ENCODE measurements at places on chromosomes 2 and 18. TPM values are rescaled to one million over a fixed set of nuclear protein-coding genes. Genes with fewer than 3 reads are reported as not detected.

PHOSPHO2 gene
- 3.1 TPM for total RNA-seq

REL gene
- total RNA-seq, result 5.6 TPM

FHL2 gene
- 649 TPM for total RNA-seq

INHBB gene
- total RNA-seq, result 2.0 TPM

REEP1 gene
- 24.0 TPM for total RNA-seq

HS1BP3 gene
- total RNA-seq, result 23.7 TPM

CD8A gene
- total RNA-seq, result 0.24 TPM

LOXL3 gene
- total RNA-seq, result 3.0 TPM

PIGN gene
- total RNA-seq, result 19.2 TPM

REG1B gene
- not detected for total RNA-seq

DNA sequence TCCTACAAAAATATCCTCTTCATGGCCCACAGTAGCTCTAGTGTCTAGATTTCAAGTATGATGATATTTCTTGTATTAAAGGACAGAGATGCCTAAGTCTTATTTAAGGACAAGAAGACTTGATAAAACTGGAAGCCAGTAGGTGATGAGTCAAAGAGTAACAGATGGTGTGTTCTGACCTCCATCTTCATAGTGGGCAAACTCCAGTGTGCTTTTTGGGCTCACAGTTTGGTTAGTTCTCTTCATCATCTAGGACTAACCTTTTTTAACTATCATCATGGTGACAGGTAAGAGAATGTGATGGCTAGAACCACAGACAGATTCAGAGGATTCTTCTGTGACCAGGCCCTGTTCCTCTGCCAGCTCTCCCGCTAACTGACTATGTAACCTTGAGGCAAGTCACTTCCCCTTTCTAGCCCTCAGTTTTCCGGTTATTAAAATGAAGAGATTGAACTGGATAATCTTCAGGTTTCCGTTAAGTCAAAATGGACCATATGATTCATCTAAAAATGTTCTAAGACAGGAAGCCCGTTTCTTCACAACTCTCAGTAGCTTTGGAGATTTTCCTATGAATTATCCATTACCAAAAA, 140.3 kb upstream of the RASGRP3 start:
- H3K27me3 ChIP-seq, result no peaks in the 10 kb centered on the region
- DNase-seq, result no peak
- no peak overlapping the region for H3K4me3 ChIP-seq
- H3K4me1 ChIP-seq, result peaks cover 13% of the 10 kb centered on the region
- H3K27ac ChIP-seq, result no peak overlapping the region
- H3K36me3 ChIP-seq, result no peaks in the 10 kb centered on the region

- H3K4me1 ChIP-seq, result no peaks in the 10 kb centered on the region
- H3K27me3 ChIP-seq, result no peaks in the 10 kb centered on the region
- H3K4me3 ChIP-seq, result no peak overlapping the region
Observed at GRCh38 chr2:228827056-228827700, 443.9 kb downstream of the PID1 start.

GRCh38 chr18:79524181-79525078, 128.7 kb downstream of the NFATC1 start:
- peak overlapping the region; percentile 23 for H3K4me3 ChIP-seq
- H3K27me3 ChIP-seq, result no peaks in the 10 kb centered on the region
- H3K4me1 ChIP-seq, result peaks cover 40% of the 10 kb centered on the region

DNA sequence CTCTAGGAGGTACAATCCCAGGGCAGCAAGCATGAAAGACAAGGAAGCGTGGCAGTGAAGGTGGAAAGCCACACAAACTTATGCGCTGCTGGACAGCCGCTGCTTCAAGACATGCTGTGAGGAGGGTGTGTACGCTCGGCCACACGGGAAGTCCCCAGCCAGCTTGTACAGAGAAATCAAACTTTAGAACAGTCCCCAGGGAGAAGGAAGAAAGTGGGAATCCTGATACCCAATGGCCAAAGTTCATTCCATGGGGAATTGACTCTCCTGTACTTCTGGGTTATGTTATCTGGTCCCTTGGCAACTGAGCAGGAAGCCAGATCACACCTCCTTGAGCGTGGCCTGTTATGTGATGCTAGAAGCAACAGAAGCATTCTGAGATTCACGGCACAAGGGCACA, 86.1 kb upstream of the BOD1L2 start:
- peaks cover 8% of the 10 kb centered on the region for H3K27me3 ChIP-seq
- H3K4me1 ChIP-seq, result no peaks in the 10 kb centered on the region
- DNase-seq, result no peak
- no peak overlapping the region for H3K4me3 ChIP-seq

GRCh38 chr2:116718451-116718850, 1096.0 kb upstream of the DDX18 start:
- no peak overlapping the region for H3K4me3 ChIP-seq
- DNase-seq, result no peak
- H3K27me3 ChIP-seq, result no peaks in the 10 kb centered on the region
- H3K36me3 ChIP-seq, result no peaks in the 10 kb centered on the region
- H3K4me1 ChIP-seq, result no peaks in the 10 kb centered on the region

GRCh38 chr2:191501561-191502168, 176.3 kb upstream of the NABP1 start:
- no peak for DNase-seq
- no peaks in the 10 kb centered on the region for H3K27me3 ChIP-seq
- H3K4me3 ChIP-seq, result no peak overlapping the region
- H3K27ac ChIP-seq, result peak overlapping the region; percentile 69
- H3K4me1 ChIP-seq, result no peaks in the 10 kb centered on the region
- no peaks in the 10 kb centered on the region for H3K36me3 ChIP-seq

DNA sequence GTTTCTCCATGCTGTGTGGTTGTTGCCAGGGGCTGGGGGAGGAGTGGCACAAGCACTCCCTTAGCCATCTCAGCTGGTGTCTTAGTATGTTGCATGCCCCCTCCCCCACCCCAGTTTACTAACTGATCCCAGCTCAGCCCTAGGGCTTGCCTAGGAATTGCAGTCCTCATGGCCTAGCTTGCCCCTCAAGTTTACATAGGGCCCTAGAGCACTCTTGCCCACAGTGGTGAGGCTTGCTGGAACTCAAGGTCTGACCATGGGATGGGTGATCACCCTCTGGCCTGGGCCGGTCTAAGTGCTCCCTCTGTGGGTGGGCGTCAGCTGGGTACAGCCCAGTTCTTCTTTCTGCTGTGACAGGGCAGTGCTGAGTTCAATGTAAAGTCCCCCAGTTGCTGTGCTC, 156.1 kb upstream of the PIEZO2 start:
- no peaks in the 10 kb centered on the region for H3K36me3 ChIP-seq
- no peak for DNase-seq
- H3K4me3 ChIP-seq, result no peak overlapping the region

GRCh38 chr2:105744909-105745853, at the start of gene NCK2:
Gene NCK2 (plus strand): TSS chr2:105744912. CDS start chr2:105855064, 110,152 bp downstream.
- DNase-seq, result peak; percentile 38
- H3K27me3 ChIP-seq, result no peaks in the 10 kb centered on the region
- peak within 1 kb of the TSS; percentile 73 for H3K4me3 ChIP-seq
- H3K36me3 ChIP-seq, result no peaks in the 10 kb centered on the region

DNA sequence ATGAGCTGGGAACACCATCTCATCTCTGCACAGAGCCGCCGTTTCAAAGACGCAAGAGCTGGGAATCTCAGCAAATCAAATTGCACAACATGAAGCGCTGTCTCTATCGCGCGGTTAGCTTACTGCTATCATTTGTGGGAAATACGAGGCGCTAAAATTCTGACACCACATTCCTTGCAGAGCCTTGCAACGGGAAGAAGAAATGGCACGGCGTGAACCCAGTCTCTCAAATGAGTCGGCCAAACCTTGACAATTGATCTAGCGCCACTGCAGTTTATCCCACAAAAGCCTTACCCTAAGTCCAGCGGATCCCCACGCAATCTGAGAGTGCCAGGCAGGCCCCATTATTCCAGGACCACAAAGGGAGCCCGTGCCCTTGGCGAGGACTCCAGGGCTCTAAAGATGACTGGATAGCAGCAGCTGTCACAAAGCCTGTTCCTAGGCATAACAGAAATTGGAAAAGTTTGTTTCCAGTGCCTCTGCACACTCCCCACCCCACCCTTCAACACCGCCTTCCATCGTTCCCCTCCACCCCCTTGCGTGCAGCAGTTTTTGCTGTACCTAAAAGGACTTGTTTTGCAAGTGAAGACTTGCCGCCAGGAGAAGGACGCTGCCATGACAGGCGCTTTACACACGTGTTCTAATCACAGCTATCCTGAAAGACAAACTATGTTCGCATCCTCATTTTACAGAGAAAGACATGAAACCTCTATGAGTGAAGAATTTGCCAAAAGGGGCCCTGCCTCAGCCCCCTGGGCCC, 252.4 kb downstream of the EIPR1 start:
- H3K36me3 ChIP-seq, result no peaks in the 10 kb centered on the region
- no peaks in the 10 kb centered on the region for H3K27me3 ChIP-seq
- no peak overlapping the region for H3K27ac ChIP-seq
- no peaks in the 10 kb centered on the region for H3K4me1 ChIP-seq
- H3K4me3 ChIP-seq, result no peak overlapping the region

GRCh38 chr2:222609381-222609780, 46.5 kb downstream of the FARSB start:
- no peak overlapping the region for H3K4me3 ChIP-seq
- peaks cover 32% of the 10 kb centered on the region for H3K36me3 ChIP-seq
- H3K27me3 ChIP-seq, result no peaks in the 10 kb centered on the region
- no peak for DNase-seq
- no peaks in the 10 kb centered on the region for H3K4me1 ChIP-seq
- H3K27ac ChIP-seq, result no peak overlapping the region

- H3K4me1 ChIP-seq, result no peaks in the 10 kb centered on the region
- H3K4me3 ChIP-seq, result no peak overlapping the region
- no peak for DNase-seq
- no peak overlapping the region for H3K27ac ChIP-seq
- H3K27me3 ChIP-seq, result no peaks in the 10 kb centered on the region
Observed at GRCh38 chr2:205989271-205990071, 96.5 kb downstream of the INO80D start.

DNA sequence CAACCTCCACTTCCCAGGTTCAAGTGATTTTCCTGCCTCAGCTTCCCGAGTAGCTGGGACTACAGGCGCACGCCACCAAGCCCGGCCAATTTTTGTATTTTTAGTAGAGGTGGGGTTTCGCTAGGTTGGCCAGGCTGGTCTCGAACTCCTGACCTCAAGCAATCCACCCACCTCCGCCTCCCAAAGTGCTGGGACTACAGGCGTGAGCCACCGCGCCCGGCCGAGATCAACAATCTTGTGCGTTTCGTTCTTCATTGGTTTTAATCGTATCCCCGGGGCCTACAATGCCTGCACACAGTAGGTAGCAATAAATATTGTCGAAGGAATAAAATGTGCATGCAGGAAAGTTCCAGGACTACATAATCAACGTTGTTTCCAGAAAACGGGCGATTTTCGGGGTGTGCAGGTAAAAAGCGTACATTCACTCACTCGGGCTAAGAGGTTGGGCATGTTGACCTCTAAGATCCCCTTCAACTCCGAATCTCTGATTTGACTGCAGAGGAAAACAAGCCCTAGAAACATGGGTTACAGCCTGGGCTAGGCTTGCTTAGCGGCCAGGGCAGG, 2.7 kb upstream of the SOS1 start:
- no peaks in the 10 kb centered on the region for H3K4me1 ChIP-seq
- H3K36me3 ChIP-seq, result no peaks in the 10 kb centered on the region
- H3K27ac ChIP-seq, result peak overlapping the region; percentile 95
- no peak for DNase-seq
- no peaks in the 10 kb centered on the region for H3K27me3 ChIP-seq

DNA sequence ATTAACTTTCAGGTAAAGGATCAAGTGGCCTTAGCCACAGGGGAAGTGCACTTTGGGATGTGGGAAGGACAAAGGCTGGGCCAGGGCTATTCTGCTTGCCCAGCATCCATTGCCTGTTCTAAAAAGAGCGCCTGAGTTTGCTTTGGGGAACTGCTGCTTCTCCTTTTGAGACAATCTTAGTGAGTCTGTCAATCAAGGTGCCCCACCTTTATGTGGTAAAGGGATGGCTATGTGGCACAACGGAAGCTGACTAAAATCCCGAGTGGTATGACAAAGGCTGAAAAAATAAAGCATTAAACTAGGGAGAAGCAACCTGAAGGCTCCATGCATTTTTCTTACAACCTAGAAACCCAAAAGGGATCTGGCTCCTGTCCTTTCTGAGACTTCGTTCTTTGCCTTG, 540.5 kb downstream of the SLC4A3 start:
- H3K4me1 ChIP-seq, result no peaks in the 10 kb centered on the region
- H3K27me3 ChIP-seq, result no peaks in the 10 kb centered on the region
- DNase-seq, result no peak
- H3K36me3 ChIP-seq, result no peaks in the 10 kb centered on the region
- no peak overlapping the region for H3K4me3 ChIP-seq

DNA sequence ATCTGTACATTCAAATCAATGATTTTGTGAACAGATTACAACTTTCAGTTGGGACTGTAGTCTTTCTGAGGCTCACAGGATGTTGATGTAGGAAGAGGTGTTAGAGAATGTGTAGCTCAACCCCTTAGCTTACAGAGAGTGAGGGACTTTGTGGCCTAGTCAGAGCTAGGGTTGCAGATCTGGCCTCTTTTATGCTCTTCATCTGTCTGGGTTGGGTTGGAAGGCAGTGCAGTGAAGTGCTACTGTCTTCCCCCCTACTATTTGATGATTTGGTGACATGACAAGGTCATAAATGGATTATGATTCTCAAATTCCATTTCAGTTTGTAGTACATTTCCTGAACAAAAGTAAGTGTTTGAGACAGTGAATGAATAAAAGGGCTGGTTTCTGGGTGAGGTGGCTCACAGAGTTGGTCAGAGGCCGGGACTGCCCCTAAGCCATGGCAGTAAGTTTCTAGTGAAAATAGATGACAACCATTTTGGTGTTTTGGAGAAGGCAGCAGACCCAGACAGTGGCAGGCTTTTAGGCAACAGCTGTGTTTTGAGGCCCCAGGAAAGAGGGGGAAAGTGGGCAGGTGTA, 21.6 kb downstream of the MAP4K4 start:
- no peaks in the 10 kb centered on the region for H3K36me3 ChIP-seq
- no peak for DNase-seq
- peaks cover 79% of the 10 kb centered on the region for H3K4me1 ChIP-seq
- H3K4me3 ChIP-seq, result no peak overlapping the region
- H3K27ac ChIP-seq, result no peak overlapping the region

DNA sequence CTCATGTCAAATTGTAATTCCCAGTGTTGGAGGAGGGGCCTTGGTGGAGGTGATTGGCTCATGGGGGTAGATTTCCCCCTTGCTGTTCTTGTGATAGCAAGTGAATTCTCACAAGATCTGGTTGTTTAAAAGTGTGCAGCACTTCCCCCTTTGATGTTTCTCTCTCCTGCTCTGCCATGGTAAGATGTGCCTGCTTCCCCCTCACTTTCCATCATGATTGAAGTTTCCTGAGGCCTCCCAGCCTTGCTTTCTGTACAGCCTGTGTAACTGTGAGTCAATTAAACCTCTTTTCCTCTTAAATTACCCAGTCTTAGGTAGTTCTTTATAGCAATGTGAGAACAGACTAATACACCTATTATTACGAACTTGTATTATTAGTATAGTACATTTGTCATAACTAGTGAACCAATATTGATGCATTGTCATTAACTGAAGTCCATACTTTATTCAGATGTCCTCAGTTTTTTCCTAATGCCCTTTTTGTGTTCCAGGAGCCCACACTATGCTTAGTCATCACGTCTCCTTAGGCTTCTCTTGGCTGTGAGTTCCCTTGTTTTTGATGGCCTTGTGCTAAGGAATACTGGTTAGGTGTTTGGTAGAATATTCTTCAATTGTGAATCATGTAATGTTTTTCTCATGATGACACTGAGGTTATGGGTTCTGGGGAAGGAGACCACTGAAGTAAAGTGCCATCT, 4.5 kb upstream of the MAP3K2 start:
- H3K4me1 ChIP-seq, result peaks cover 7% of the 10 kb centered on the region
- no peak for DNase-seq
- H3K4me3 ChIP-seq, result no peak overlapping the region
- no peaks in the 10 kb centered on the region for H3K36me3 ChIP-seq

All from heart left ventricle (tissue), 16 donors.